ENCODE measurements at places on chromosomes 6 and 20.
A peak's percentile ranks its signal among the peaks of the same experiment; 100 is the strongest.

DNA sequence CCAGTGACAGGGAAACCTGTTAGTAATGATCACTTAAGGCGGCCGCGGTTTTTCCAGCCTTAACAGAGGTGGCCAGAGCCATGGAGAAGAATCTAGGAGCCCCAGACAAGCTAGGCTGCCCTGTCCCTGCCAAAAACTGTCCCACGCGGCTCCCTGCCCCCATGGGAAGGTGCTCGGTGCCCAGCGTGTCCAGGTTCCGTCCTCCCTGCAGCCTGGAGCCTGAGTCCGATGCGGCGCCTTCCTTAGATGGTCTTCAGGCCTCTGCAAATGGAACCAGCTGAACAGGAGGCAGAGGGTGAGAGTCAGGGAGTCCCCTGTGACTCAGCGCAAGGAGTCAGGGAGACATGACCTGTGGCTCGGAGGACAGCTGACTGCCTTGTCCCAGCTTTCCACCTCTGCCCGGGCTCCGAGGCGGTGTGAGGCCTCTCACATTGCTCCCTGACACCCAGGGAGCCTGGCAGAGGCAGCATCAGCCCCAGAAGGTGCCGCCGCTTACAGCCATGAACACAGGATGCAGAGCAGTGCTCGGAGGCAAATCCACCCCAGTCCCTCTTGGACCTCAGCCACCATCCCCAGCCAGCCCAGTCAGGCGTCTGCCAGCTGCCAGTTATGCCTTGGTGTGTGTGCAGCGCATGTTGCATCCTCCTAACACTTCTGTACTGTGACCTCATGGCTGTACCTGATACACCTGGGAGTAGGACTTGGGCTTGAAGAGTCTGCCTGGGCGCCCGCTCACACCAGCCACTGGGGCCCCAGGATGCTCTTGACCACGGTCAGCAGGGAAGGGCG, 377.7 kb downstream of the CDH4 start:
- DNase-seq = no peak

DNA sequence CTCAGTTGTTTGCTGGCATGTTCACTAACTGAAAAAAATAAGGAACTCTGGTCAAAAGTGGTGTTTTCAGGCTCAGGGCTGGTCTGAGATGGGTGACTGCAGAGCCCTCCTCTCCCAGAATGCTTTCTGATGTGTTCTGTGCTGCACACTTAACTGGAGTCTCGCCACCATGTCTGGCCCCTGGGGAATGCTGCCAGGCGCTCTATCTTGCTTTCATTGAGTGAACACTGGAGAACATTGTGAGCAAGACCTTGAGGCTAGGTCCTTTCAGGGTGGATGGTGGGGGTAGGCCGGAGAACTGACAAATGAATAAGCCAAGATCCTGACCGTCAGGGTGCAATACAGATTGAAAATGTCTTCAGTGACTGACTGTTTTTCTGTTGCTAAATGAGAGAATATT, 19.5 kb downstream of the PANK2 start:
- no peak for DNase-seq

DNA sequence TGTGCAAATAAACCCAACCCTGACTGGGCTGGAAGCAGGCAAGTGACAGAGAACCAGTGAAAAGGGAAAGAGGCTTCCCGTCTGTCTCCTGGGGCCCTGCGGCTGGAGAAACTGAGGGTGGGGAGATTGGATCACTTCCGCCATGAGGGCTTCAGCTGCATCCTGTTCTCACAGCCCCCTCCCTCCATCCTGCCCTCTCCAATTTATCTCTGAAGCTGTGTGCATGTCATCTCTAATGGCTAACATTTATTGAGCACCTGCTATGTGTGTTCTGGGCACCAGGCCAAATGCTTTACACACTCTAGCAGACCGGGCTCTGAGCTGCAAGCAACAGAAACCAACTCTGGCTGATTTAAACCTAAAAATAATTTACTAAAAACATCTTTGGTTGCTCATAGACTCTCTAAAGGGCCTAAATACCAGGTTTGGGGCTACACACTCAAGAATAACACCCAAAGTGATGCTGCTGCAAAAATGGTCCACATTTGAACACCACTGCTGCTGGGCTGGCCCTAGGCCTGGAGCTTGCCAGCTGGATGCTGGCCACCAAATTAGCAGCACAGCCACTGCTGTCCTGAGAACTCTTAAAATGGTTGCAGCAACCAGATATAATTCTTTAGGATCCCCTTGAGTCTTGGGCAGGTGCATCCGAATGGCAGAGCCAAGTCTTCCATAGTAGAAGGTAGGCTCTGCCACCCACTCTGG, 123.6 kb upstream of the LRFN2 start:
- DNase-seq = peak; percentile 14

GRCh38 chr6:47097092-47097945, 55.2 kb upstream of the ADGRF1 start:
- peak; percentile 78 for DNase-seq

DNA sequence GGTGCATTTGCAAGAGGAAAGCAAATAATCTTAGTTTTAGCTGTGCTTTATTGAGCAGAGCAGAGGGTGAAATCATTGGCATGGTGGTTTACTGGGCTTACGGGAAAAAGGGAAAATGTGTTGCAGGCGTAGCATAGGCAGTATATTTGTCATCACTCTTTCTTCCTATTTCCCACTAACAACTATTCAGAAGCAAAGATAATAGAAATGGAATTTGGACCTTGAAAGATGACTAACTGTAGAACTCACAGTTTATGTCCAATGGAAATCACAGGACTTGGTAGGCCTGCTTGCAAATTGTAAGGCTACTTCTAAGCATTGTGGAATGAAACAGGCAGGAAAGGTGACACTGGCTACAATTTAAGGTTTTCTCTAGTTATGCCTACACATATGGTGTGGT, 611.9 kb upstream of the MAN1A1 start:
- DNase-seq = no peak
